ENCODE measurements at places on chromosomes 1 and 21. TPM values are rescaled to one million over a fixed set of nuclear protein-coding genes. Genes with fewer than 3 reads are reported as not detected.

DNA sequence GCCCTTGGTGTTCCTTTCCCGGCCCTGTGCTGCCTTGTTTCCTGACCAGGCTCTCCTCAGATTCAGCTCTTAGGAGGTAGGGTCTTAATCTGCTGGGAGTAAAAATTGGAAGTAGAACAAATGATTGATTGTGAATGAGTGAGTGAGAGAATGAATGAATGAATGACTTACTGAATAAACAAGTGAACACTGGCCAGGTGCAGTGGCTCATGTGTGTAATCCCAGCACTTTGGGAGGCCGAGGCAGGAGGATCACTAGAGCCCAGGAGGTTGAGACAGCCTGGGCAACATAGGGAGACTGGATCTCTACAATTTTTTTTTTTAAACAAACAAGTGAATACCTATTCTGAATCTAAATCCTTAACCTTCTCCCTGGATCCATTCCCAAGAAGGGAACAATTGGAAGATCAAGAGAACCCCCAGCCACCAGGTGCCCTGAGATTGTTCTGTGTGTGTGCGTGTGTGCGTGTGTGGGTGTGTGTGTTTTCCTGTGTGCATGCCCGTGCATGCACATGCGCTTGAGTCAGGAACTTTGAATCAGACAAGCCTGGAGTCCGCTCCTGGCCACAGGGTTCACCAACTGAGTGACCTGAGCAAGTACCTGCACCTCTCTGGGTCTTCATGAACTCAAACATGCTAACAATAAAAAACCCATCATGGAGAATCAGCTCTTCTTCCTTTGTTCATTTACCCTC lies 24.3 kb upstream of the CITED4 start:
- DNase-seq, result no peak

DNA sequence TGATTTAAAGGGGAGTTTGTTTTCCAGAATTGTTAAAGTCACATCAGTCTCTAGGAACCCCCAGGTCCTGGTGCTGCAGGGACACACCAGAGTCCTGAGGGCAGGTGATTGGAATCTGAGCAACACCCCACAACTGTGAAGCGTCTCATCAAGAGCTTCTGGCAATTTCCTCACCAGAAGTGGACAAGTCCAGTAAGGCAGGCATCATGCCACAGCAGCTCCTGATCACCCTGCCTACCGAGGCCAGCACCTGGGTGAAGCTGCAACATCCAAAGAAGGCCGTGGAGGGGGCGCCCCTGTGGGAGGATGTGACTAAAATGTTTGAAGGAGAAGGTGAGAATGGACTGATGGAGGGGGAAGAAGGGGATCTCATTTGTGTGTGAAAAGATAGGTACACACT lies 2.1 kb downstream of the ZFP69 start:
- no peak for DNase-seq

GRCh38 chr1:94790246-94790645 lies 29.9 kb upstream of the SLC44A3 start:
- DNase-seq, result no peak

GRCh38 chr1:8666389-8667167 lies 150.9 kb downstream of the RERE start:
- no peak for DNase-seq

GRCh38 chr1:161988413-161988812 lies 35.3 kb downstream of the OLFML2B start:
- DNase-seq, result no peak

RAB7B gene
- total RNA-seq, result 0.85 TPM

RIMS3 gene
- 8.9 TPM for total RNA-seq

DNA sequence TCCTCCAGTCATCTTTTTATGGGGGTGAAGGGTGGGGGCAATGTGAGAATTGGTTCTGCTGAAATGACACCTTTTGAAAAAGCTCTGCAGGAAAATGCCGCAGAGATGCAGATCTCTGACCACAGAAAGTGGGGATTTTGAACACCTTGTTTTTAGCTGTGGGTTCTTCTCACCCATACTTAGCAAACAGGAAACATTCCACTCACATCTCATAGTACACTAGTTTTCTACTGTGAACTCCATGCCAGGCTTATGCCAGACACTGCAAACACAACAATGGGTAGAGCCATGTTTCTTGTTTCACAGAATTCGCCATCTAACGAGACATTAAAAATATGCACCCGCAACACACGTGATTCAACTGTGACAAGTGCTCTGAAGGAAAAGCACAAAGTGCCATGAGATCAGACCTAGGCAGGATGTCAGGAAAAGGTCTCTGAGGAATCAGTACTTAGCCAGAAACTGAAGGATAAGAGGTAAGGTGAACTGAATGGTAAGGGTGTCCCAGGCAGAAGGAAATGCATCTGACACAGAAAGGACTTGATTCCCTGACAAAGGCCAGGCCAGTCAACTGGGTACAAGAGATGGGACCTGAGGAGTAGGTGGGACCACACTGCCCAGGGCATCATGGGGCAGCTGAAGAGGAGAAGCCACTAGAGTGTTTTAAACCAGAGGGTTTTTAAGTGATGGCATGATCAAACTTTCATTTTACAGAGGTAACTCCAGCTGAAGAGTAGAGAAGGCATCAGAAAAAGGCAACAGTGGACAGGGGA lies 83.8 kb upstream of the JAK1 start:
- no peak for DNase-seq

SYDE2 gene
- total RNA-seq, result 12.0 TPM

DNA sequence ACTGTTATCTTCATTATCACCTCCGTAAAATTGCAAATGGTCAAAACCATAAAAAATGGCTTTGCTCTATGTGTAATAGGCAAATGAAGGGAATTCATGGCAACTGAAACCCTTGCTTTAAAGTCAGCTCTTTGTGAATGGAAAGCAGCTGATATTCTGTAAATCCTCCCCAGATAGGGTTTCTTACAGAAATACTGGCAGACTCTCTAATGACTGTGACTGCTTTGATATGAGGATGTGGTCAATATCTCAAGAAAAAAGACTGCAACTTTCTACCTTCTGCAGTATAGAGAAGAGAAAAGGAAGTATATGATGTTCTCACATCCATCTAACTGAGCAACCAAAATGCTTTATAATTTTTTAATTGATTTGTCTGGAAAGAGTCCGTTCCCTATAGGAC lies 193.1 kb downstream of the ST6GALNAC3 start:
- no peak for DNase-seq

- DNase-seq, result no peak
These were observed 37.6 kb upstream of the KIRREL1 start for GRCh38 chr1:157955857-157956256.

DNA sequence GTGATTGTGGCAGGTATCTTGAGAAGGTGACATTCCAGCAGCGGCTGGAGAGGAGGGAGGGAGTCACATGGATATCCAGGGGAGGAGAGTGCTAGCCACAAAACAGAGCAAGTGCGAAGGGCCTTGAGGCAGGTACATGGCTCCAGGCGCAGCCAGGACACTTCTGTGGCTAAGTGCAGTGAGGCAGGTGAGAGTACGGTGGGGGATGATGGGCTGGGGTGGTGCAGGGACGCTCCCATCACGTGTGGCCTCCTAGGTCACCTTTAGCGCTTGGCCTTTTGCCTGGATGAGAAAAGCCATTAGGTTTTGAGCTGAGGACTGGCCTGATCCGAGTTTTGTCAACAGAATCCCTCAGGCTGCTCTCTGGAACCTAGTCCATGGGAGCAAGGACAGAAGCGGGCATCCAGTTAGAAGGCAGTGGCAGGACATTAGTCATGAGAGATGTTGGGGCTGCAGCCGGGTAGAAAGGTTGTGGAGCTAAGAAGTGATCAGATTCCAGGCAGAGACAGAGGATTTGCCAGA lies 31.6 kb downstream of the SMYD2 start:
- no peak for DNase-seq

DNA sequence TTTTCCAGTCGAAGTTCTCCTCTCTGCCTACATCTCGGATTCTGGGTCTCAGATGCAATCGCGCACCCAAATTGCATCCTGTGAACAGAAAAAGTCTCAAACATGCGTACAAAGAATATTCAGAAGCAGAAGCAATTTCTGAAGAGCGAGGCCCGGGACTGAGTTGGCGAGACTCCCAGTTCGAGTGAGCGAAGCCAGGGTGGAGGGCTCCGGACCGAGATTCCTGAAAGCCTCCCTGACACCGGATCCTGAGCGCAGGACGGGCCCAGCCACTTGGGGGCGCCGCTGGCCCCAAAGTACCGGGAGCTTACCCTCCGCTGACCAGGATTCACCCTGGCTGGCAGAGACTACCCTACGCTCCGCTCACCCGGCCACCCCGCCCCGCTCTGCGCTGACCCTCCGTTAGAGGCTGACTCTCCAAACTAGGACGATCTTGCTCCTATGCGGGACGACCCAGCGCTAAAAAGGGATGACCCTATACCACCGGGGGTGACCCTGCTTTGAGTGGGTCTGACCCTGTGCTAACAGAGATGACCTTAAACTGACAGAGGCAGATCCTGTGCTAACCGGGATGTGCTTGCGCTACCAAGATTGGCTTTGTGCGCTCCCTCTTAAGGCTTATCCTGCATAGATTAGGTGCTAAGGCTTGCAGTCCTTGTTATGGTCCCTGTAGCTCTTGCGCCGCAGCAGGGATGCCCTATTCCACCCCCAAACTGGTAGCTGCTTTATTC lies 12.1 kb downstream of the FOXD2 start:
- DNase-seq, result no peak

DNA sequence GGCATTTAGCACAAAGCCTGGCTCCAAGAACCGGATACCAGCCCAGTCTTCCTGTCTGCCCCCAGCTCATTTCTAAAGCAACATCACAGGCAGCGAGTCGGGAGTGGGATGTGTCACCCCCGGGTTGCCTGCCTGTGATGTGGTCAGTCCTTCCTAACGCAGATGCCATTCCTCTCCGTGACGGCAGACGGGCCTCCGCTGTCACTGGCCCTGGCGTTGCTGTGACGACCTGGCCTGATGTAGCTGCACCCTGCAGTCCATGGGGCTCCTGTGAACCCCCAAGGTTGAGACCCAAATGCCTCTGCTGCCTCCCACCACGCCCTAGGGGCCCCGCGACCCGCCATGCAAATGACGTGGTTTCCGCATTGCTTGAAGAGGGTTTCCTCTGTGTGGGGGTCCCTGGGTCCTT lies 12.3 kb downstream of the TNFRSF1B start:
- DNase-seq, result no peak

GRCh38 chr21:25647647-25648046 lies 8.6 kb downstream of the JAM2 start:
- no peak for DNase-seq

Data from G401 (cell line).